ENCODE measurements at places on chromosomes 5 and 9. TPM values are rescaled to one million over a fixed set of nuclear protein-coding genes. Genes with fewer than 3 reads are reported as not detected.

DNA sequence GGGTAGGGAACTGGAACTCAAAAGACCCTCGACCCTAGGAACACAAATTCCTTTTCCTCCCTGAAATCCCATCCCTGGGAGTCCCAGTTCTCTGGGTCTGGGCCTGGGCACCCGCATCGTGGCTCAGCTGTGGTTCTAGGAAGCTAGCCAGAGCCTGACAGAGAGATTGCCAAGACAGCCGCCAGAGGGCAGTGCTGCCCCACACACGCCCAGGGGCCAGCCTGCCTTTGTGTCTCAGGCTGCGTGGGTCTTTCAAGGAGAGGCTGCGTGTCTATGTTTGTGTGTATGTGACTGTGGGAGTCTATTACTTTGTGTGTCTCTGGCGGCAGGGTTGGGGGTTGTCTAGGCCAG is 32.0 kb upstream of the TTLL11 start:
- DNase-seq, result peak; percentile 87

The LMAN2 gene
- total RNA-seq, result 73.0 TPM

GRCh38 chr5:163360656-163361055 is 76.7 kb upstream of the CCNG1 start:
- DNase-seq, result no peak

The DELE1 gene
- 93.5 TPM for total RNA-seq

- no peak for DNase-seq
Observed at GRCh38 chr5:62902126-62902525, 323.5 kb downstream of the LRRC70 start.

DNA sequence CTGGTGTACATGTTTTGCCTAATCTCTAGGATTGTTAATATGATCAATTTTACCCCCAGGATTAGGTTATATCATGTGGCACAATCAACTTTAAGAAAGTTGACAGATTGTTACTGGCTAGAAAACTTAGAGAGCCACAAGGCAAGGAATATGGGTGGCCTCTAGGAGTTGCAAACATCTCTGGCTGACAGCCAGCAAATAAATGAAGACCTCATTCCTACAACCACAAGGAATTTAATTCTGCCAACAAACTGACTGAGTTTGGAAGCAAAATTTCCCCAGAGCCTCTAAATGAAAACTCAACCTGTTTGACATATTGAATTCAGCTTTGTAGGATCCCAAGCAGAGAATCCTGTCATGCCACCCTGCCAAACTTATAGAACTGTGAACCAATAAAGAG is 196.4 kb upstream of the PTGER4 start:
- no peak for DNase-seq

The ZFP2 gene
- total RNA-seq, result 3.4 TPM

- no peak for DNase-seq
Observed at GRCh38 chr9:126681336-126681735, 67.6 kb downstream of the LMX1B start.

DNA sequence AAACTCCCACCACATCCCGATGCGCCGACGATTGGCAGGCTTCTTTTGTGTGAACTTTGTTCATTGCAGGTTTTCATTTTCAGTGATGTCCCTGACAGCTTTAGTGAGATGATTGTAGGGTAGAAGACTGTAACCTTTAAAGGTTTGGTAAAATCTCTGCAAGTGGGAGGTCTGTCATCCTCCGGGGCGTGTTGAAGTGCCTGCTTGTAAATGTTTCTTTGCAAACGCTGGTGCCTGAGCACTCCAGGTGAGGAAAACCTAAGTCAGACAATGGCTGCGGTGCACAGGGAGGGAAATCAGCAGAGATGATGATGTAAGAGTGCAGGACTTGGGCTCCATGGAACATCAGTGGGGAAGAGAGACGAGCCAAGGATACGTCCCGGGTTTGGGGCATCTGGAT is 228.1 kb downstream of the DRD1 start:
- no peak for DNase-seq

GRCh38 chr5:87850843-87851242 is 417.8 kb downstream of the TMEM161B start:
- DNase-seq, result no peak
